ENCODE measurements at places on chromosomes 1 and 21.

- no peak for DNase-seq
Observed at GRCh38 chr1:201119206-201120197, 7.3 kb upstream of the CACNA1S start.

DNA sequence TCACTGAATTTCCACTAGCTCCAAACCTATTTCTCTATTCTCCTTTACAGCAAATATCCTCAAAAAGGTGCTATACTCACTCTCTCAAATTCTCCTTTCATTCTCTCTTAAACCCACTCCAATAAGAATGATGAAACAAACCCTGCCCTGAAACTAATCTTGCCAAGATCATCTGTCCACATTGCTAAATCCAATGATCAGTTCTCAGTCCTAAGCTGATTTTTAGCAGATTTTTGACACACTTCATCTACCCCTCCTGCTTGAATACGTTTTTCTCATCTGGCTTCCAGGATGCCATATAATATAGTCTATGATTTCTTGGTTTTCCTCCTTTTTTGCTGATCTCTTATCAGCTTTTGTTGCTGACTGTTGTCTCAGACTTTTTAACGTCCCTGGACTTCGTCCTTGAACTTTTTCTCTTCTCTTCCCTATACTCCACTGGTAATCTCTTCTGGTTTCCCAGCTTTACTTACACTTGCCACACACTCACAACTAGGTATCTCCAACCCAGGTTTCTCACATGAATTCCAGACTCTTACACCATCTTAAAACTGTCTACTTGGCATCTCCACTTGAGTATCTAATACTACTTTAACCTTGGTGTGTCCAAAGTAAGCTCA, 35.3 kb downstream of the RERE start:
- DNase-seq = no peak

DNA sequence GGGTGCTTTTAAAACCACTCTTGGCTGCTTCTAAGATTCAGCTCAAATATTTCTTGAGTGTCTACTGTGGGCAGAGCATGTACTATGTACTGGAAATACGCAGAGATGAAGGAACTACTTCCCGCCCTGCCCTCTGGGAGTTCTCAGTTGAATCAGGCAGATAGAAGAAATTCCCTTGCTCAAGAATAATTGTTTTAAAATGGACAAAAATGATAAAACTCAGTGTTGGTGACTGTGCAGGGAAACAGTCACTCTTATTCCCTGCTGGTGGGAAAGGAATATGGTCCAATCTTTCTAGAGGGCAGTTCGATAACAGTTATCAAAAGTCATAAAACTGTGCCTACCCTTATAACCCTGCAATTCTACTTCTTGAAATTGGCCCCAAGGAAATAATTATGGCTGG, 16.9 kb upstream of the GRHL3 start:
- DNase-seq = no peak

DNA sequence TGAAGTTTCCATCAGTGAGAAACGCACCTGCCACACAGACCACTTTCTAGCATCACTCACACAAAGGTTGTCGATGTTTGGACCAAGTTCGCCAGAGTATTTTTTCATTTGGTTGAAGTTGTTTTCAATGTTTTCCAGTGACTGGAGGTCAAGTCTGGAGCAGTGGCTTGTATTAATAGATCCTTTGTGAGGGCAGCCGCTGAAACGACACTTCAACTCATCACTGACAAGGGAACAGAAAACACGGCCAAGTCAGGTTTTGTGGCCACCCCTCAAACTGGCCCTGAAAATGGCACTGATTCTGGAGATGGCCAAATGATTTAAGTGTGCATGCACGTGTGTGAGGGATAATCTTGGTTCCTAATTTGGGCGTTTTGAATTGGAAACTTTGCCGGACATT, 675.6 kb downstream of the SMYD3 start:
- no peak for DNase-seq

DNA sequence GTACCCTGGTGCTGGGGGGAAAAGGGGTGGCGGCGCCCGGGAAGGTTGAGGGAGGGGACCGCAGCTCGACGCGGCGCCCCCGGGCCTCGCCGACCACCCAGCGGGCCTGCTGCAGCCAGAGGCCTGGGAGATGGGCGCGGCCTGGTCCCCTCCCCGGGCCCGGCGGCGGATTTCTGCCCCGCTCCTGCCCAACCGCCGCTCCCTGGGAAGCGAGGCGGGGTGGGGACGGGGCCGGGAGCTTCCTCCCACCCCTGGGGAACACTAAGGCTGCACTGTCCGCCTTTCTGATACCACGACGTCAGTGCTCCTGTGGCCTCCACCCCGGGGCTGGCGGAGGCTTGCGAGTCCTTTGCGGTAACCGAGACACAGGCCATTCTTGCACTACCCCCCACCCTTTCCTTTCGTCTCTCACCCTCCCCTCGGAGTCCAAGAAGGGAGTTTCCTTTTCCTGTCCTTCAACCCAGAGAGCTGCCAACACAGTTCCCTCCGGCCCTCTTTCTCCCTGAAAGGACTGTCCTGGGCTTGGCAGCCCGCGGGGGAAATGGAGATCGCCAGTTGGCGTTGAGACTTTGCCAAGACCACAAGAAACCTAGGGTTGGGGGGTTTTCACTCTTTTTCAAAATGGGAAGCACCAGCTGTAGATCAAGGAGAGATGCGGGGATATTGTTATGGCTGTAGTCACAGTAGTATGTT, 742 bp downstream of the SH3GLB1 start:
- peak; percentile 16 for DNase-seq

DNA sequence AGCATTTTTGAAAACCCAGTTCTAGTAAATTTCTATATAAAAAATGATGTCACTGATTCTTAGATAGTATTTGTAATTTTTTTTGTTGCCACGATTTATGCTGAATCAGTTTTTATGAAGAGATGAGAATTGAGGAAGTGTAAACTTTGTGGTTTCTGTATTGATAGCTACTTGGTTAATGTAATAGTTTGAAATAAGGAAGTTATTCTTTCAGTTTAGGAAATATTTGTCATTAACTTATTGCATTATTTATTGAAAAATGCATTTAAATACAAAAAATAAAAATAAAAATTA, 97.8 kb downstream of the ZFYVE9 start:
- no peak for DNase-seq

DNA sequence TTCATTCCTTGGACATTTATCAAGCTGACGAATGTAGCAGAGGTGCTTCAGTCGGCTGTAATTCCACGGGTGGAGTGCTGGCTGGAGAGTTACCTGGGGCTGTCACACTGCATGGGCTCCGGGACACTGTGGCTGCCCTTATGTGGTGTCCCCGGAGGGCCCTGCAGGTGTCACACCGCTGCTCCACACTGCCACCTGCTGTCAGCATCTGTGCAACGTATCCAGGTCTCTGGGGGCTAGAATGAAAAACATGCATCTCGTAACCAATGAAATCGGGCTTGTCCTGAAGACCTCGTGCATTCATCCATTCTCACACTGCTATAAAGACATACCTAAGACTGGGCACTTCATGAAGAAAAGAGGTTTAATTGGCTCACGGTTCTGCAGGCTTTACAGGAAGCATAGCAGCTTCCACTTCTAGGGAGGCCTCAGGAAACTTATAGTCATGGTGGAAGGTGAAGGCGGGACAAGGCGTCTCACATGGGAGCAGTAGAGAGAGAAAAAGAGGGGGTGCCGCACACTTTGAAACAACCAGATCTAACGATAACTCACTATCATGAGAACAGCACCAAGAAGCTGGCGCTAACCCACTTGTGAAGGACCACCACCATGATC, 46.7 kb upstream of the PCBP3 start:
- no peak for DNase-seq

DNA sequence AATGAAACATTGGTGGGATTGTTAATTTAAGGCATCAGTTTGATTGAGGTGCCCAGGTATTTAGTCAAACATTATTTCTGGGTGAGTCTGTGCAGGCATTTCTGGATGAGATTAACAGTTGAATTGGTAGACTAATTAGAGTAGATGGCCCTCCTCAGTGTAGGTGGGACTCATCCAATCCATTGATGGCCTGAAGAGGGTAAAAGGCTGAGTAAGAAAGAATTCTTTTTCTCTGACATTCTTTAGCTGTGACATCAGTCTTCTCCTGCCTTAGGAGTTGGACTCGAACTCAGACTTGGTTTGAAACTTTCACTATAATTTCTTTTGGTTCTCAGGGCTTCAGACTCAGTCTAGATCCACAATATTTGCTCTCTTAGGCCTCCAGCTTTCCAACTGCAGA, 59.6 kb upstream of the ADAMTS5 start:
- DNase-seq = no peak

DNA sequence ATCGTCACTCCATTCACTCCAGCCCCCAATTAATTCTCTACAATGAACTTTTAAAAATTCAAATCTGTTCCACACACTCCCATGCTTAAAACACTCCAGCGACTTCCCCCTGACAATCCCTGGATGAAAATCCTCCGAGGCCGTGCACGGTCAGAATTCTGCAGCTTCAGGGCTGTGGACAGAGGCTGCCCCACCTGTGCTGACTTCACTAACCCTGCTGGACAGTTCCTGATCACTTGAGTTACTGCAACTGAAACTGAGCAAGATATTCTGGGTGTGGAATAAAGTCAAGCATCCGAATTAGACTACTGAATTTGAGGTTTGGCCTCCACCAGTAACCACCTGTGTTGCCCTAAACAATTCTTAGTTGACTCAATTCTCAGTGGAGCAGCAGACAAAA, 1.0 kb upstream of the JAK1 start:
- DNase-seq = no peak

DNA sequence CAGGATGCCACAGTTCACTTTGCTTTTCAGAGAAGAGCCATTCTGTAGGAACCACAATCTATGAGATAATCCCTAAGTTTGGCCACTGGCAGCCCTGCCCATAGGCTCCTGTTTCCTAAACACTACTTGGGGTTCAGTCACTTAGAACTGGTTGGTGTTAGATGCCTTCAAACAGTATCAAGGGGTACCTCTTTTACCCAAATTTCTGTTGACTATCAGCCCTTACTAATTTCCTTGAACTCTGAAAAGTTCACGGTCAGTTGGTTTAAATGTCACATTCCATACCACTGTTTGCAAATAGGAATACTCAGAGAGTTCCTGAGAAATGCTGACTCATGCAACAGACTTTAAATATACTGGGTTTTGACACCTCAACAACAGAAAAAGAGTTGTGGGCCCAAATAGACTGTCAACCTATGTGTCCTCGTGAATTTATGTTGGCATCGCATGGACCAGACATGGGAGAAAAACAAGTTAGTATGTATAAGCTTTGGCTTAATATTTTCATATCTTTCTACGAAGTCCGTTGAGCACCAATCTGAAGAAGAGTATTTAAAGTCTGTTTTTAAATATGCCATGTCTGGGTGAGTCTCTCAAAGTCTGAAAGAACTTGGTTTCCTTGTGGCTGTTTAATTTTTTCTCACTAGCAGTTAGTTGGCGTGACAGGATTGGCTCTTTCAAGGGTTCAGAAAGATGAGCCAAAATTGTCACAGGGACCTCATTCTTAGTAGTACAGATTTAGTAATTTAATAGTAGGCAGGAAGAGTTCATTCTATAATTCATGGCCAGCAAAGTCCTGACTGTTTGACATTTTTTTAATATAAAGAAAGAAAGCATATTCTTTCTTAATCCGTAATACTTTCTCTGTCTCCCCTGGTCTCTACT, 56.5 kb upstream of the ZNF326 start:
- DNase-seq = peak; percentile 12

DNA sequence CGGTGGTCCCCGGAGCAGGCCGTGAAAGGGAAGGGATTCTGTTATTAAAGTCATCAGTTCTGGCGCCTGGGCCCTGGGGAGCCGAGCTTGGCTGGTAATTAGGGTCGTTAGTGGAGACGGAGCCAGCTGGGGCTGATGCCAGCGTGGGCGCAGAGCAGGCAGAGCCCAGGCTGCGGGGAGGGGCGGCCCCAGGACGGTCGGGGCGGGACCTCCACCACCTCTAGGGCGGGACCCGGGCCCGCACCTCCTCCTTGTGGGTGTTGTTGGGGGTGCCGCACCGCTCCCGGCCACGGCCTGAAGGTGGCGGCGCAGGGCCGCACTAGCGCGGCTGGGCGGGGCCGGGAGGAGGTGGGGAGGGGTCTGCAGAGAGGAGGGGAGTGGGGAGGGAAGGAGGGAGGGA, 470.6 kb downstream of the PTPRU start:
- DNase-seq = no peak

DNA sequence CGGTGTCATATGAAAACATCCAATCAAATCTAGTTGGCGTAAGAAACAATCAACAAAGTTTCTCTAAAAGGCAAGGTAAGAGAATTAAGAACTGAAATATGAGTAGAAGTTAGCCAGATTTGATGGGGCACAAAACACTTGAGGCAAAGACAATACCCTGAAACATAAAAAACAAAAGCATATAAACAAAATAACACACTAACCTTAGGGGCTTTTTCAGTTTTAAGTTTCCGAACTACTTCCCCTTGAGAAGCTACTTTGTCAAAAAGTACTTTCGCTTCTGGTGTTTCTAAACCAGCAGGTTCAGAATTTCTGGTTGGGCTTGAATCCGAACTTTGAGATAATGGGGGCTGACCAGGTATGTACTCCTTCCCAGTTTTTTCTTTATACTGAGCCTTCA, 57.9 kb downstream of the EPRS1 start:
- DNase-seq = no peak

DNA sequence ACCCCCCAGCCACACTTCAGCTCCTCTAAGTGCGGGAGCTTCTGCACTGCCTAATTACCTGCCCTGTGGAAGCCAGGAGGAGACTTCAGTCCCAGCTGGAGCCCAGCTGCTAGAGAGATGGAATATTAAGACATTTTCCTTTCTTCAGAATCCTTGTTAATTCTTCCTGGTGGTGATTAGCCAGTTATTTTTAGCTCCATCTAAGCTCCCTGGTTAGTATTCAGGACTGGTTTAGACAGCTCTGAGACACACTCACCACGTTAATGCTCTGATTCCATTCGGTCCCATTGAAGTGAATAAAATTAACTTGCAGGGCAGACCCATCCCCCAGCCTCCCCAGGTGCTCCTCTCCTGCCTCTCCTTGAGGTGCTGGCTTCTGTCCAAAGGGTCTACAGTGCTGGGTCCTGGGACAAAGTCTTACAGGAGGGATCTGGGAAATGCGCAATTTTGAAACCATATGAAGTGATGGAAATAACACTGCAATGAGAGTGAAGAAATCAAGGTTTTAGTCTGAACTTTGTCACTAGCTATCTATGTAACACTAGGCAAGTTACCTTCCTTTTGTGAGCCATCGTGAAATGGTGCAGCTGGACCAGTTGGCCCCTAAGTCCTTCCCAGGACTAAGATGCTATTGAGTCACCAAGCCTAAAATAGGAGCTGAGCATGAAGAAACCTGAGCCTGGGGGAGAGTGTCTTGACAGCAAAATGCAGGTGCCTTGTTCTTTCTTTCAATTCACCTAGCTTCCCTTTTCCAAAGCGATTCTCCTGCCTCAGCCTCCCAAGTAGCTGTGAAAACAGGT, 117.4 kb upstream of the ATP1A1 start:
- no peak for DNase-seq

GRCh38 chr1:219659684-219660083, 46.8 kb upstream of the ZC3H11B start:
- no peak for DNase-seq
